ENCODE measurements at places on chromosomes 4 and X.
A peak's percentile ranks its signal among the peaks of the same experiment; 100 is the strongest.

DNA sequence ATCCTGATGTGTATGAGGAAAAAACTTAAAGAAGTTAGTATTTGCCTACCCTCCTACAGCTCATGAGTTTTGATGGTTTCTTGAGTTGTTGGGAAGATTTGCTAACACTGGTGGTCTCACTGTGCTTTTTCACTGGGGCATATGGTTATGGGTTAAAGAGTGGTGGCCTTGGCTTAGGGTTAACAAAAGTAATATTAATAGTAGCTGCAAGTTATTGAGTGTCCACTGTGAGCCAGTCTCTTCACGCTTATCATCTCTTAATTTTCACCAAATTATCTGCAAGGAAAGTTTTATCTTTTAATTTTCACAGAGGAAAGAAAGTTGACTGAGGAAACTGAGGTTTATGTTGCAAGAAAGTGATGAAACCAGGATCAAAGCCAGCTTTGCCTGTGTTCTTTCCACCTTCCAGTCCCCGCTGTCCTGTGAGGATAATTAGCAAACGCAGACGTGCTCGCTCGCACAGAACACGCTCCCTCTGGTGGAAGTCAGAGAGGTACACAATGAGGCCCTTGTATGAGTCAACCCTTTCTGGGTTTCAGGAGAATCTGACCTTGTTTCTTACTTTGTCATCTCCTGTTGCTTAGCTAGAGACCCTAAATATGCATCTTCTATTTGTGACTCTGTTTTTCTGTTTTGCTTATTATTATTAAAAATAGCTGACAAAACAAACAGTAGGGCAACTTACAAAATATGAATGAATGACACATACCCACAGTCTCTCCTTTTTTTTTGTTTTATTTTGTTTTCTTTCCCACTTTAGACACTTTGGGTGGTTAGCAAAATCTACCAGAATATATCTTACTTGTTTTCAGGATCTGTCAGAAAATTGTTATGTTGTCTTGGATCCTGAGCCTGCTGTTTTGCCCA, 94.3 kb downstream of the DDIT4L start:
- peak; percentile 55 for DNase-seq

DNA sequence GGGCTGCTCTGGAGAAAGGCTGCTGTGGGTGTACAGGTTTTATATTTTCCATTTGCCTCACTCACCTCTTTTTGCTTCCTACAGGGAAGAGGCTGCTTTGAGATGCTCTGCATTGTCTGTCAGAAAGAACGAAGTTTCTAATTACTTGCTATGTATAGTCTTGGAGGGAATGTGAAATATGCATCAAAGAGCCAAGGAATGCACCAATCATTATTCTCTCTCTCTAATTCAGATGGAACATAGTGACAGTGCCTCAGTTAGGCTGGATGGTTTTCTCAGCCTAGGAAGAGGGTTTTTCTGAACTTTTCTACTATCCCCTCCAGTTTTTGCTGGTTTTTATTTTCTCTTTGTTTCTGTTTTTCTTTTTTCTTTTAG, 106.8 kb upstream of the SLC4A4 start:
- DNase-seq, result no peak

- no peak for DNase-seq
Measured at GRCh38 chr4:63814171-63814964, 594.9 kb downstream of the TECRL start.

- DNase-seq, result no peak
Measured at GRCh38 chrX:103794119-103794518, 17.5 kb downstream of the PLP1 start.

GRCh38 chr4:24063731-24064130, 173.9 kb upstream of the PPARGC1A start:
- DNase-seq, result no peak

DNA sequence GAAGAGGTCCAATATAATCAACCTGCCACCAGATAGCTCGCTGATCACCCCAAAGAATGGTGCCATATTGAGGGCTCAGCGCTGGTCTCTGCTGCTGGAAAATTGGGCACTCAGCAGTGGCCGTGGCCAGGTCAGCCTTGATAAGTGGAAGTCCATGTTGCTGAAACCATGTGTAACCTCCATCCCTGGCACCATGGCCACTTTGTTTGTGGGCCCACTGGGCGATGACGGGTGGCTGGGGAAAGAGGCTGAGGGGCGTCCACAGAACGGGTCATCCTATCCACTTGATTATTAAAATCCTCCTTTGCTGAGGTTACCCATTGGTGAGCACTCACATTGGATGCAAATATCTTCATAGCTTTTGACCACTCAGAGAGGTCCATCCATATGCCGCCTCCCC, 7.7 kb downstream of the F8A2 start:
- no peak for DNase-seq

DNA sequence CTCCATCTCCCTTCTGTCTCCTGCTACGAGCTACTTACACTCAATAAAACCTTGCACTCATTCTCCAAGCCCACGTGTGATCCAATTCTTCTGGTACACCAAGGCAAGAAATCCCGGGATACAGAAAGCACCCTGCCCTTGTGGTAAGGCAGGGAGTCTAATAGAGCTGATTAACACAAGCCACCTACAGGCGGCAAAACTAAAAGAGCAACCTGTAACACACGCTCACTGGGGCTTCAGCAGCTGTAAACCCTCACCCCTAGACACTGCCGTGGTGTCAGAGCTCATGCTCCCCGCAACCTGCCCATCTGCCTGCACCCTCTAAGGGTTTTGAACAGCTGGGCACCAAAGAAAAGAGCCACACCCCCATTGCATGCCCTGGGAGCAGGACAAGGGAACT, 755.4 kb upstream of the HTR2C start:
- no peak for DNase-seq

DNA sequence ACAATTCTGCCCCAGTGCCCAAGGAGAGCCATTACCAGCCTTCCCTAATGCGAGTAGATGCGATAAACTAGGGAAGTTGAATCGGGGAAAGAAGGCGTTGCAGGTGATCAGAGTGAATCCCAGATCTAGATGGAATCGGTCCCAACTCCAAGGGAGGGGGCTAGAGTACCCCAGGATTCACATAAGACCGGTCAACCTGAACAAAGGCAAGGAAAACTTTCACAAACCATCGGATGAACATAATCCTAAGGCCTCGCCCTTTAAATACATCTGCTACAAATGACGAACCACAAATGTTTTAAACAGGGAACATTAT, 11.2 kb upstream of the ZCCHC13 start:
- DNase-seq, result no peak

GRCh38 chrX:55130481-55130880, 41.7 kb downstream of the PAGE2 start:
- DNase-seq, result no peak

DNA sequence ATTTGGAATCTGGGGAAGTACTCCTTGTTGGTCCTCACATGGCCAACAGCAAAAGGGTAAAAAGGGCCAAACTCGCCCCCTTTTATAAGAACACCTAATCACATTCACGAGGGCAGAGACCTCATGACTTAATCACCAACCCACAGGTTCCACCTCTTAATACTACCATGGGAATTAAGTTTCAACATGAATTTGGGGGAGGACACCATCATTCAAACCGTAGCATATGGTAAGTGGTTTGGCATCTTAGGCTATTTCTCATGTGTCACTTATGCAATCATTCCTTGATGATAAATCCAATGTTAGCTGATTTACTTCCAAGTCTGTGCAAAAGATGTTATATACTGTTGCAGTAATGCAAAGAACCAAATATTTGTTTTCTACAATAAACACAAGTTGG, 302.9 kb upstream of the FAM241A start:
- no peak for DNase-seq

DNA sequence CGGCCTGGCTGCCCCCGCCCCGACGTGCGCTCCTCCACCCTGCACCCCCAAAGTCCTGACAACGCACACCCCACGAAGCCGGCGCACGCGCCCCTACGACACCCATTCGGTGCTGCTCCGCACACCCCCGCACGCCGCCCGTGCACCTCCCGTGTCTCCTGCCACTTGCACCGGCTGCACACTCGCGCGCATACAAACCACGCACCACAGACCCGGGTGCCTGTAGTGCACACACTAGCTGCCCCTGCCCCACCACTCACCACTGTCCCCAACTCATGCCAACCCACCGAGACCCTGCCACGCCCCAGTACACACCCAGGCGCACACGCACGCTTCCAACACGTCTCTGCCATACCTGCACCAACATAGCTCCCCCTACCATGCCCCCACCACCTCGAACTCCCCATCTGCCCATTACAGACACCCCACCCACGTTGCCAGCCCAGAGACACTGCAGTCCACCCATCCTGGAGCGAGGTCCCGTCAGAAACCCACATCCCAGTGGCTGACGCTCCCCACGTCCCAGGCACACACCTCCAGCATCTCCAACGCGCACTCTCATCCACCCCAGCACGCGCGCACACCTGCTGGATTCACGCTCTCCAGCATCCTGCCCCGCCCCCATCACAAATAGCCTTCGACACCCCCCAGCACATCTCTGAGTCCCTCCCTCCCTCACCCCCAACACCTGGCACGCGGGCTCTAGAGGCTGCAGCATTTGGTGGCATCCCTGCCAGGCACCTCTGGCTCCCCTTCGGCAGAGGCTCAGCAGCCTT, 4.2 kb upstream of the DUSP9 start:
- DNase-seq, result no peak

DNA sequence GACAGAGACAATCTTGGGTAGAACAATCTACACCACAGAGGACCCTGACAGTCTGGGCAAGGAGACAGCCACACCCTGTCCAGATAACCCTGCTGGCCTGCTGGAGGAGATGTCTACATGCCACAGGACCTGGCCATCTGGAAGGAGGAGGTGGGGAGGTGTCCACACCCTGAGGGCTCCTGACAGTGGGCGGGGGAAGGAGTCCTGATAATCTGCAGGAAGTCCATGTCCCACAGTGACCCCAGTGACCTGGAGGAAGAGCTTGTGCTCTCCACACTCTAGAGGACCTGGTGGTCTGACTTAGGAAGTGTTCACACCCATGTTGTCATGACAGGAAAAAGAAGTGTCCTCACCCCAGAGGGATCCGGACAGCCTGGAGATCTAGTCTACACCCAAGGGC, 5.5 kb downstream of the SUV39H1 start:
- DNase-seq, result no peak

- no peak for DNase-seq
Measured at GRCh38 chr4:17058916-17059741, 160.7 kb upstream of the LDB2 start.

DNA sequence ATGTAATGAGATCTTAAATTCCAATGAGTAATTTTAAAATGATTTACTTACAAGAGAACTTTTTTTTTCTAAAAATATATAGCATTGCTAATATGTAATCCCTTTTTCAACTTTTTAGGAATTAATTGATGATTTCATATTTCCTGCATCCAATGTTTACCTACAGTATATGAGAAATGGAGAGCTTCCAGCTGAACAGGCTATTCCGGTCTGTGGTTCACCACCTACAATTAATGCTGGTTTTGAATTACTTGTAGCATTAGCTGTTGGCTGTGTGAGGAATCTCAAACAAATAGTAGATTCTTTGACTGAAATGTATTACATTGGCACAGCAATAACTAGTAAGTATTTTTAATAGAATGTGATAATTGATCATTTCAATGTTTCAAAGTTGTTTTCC, 113.2 kb downstream of the USP9X start:
- DNase-seq, result peak; percentile 24

DNA sequence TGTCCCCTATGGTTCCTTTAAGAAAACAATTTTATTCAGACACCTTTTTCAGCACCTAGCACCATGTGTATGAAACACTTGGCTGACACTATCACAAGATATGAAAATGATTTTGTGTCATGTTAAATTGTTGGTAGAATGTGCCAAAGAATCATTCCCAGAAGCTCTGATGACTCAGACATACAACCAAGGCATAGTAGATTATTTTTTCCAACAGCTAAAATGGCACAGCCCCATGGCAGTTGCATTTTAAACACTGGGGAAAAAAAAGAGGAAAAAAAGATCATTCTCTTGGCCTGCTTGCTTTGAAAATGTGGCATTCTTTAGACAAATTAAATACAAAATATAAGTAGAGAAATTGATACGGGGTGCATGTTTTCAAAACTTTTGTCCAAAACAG, 230.2 kb downstream of the NLGN4X start:
- DNase-seq, result no peak

GRCh38 chr4:136078976-136079375, 1453.3 kb downstream of the PCDH18 start:
- DNase-seq, result no peak

GRCh38 chrX:47098338-47099094, 20.3 kb downstream of the RGN start:
- DNase-seq, result no peak

DNA sequence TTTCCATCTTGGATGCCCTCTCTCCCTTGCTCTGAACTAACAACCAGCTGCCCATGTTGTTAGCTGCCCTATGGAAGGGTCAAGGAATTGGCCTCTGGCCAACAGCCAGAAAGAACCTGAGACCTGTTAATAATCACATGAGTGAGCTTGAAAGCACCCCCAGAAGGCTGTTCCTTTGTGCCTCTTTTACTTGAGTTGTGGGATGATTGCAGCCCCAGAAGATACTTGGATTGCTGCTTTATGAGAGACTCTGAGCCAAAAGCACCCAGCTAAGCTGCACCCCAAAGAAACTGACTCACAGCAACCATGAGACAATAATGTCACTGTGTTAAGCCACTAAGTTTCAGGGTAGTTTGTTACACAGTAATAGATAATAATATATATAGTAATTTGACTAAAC, 73.3 kb downstream of the FRYL start:
- no peak for DNase-seq

- no peak for DNase-seq
Measured at GRCh38 chr4:150117094-150117493, 38.8 kb downstream of the DCLK2 start.

- no peak for DNase-seq
Measured at GRCh38 chrX:39063037-39063436, 261.8 kb downstream of the MID1IP1 start.

DNA sequence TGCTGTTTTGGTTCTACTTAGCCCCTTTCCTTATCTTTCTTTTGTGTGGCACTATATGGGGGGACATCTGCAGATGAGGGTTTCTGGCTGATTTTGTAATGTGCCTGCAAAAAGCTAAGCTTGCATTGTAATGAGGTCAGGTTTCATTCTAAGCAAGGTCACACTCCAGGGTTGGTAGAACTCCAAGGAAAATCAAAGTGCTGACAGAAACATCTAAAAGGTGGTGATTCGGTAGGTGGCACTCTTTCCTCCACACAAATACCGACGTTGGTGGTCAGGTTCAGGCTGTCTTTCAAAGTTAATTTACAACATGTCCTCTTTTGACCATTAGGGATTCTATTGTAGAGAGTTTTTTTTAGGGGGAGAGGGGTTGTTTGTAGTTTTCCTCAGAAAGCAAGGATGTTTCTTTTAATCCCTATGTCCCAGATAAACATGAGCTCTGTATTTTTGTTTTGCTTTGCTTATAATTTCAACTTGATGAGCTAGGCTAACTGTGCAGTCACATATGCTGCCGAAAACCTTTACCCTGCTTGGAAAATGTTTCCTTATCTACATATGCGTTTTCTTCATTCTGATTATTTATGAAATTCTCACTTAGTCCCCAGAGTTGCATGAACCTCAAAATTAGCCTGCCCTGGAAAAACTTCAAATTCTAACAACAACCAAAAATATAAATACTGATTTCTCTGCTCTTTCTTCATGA, 434.2 kb downstream of the PPARGC1A start:
- DNase-seq, result peak; percentile 37

Data from HT-29 (cell line).